ENCODE measurements at places on chromosomes 11 and 22.
A peak's percentile ranks its signal among the peaks of the same experiment; 100 is the strongest.

GRCh38 chr11:40506226-40506625, 953.2 kb downstream of the LRRC4C start:
- no peak overlapping the region for H3K27ac ChIP-seq
- H3K4me3 ChIP-seq = no peak overlapping the region
- no peaks in the 10 kb centered on the region for H3K4me1 ChIP-seq
- no peaks in the 10 kb centered on the region for H3K36me3 ChIP-seq
- no peaks in the 10 kb centered on the region for H3K27me3 ChIP-seq

GRCh38 chr22:43222262-43222661, 35.3 kb upstream of the TTLL12 start:
- H3K4me1 ChIP-seq = peaks cover 8% of the 10 kb centered on the region
- H3K27me3 ChIP-seq = no peaks in the 10 kb centered on the region

- no peaks in the 10 kb centered on the region for H3K36me3 ChIP-seq
- H3K27ac ChIP-seq = no peak overlapping the region
- H3K4me1 ChIP-seq = no peaks in the 10 kb centered on the region
- H3K27me3 ChIP-seq = no peaks in the 10 kb centered on the region
Observed at GRCh38 chr11:11164334-11164690, 188.7 kb downstream of the CSNK2A3 start.

DNA sequence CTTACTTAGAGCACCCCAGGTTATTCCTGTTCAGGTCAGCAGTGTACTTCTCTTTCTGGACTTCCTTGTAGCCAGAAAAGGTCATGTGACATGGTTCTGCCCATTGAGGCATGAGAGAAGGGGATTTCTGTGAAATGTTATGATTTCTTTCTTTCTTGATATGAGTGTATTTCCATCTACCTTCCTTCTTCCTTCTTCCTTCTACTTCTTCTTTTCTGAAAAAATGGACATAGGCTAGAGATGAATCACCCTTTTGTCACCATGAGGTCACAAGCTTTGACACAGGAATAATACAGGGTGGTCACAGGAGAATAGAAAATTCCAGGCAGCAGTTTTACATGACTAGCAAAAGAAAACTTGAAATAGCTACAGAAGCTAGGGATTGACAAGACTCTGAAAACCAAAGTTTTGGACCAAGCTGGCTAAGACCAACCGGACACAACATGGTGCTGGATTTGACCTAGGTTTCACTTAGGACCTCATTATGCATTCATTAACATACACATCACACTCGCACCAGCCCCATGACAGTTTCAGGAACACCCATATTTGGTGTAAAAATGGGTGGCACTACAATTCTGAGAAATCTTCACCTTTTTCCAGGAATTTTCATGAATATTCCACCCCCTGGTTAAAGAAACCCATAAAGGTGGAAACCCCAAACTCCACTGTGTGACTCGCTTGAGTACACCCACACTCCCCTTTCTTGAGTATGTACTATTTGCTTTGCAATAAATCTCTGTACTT, 21.2 kb upstream of the MAP6 start:
- H3K27me3 ChIP-seq = peaks cover 25% of the 10 kb centered on the region
- no peak for DNase-seq
- no peak overlapping the region for H3K27ac ChIP-seq
- no peaks in the 10 kb centered on the region for H3K4me1 ChIP-seq
- no peaks in the 10 kb centered on the region for H3K36me3 ChIP-seq

DNA sequence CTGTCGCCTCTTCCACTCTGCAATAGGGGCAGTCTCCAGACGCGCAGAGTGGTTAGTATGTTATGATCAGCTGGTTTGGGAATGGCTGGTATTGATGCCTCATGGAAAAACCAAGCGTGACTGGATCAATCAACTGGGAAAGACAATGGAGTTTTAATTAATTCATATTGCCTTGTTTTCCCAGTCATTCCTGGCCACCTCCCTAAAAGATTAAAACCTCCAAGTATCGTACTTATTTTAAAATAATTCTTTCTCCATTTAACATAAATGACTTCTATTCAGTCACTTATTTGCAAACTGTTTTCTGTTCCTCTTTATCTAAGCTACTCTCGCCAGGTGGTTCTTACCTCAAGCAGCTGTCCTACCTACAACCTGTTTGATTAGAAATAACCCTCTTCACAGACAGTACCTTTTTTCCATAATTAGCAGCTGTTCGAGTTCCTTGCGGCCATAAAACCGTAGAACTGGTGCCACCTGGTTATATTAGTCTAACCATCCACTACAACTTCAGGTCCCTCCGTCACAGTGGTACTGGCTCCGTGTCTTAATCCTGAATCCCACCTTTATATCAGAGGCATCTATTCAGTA, 898 bp downstream of the ZNF215 start:
- DNase-seq = no peak
- H3K4me1 ChIP-seq = peaks cover 8% of the 10 kb centered on the region
- peak overlapping the region; percentile 44 for H3K4me3 ChIP-seq
- H3K27ac ChIP-seq = no peak overlapping the region
- H3K27me3 ChIP-seq = no peaks in the 10 kb centered on the region

GRCh38 chr22:43234264-43234988, 47.5 kb upstream of the TTLL12 start:
- H3K27ac ChIP-seq = no peak overlapping the region
- H3K4me1 ChIP-seq = peaks cover 23% of the 10 kb centered on the region
- H3K36me3 ChIP-seq = no peaks in the 10 kb centered on the region
- no peaks in the 10 kb centered on the region for H3K27me3 ChIP-seq

GRCh38 chr11:120229451-120230424, 10.2 kb upstream of the POU2F3 start:
- peak; percentile 49 for DNase-seq
- no peaks in the 10 kb centered on the region for H3K4me1 ChIP-seq

- H3K36me3 ChIP-seq = no peaks in the 10 kb centered on the region
- no peak overlapping the region for H3K27ac ChIP-seq
- peaks cover 15% of the 10 kb centered on the region for H3K4me1 ChIP-seq
- DNase-seq = no peak
- peak overlapping the region; percentile 25 for H3K4me3 ChIP-seq
Observed at GRCh38 chr11:13008061-13008435, 1.1 kb upstream of the RASSF10 start.

GRCh38 chr22:32079130-32080089, 36.3 kb downstream of the SLC5A1 start:
- H3K4me1 ChIP-seq = no peaks in the 10 kb centered on the region
- no peak overlapping the region for H3K4me3 ChIP-seq
- H3K27me3 ChIP-seq = peaks cover 8% of the 10 kb centered on the region
- no peak overlapping the region for H3K27ac ChIP-seq

GRCh38 chr11:2301631-2302305, at the start of the genes C11orf21 and TSPAN32:
Gene C11orf21 (minus strand): TSS chr11:2301918. CDS start chr11:2301808, 110 bp downstream.
Gene TSPAN32 (plus strand): TSS chr11:2302013. CDS start chr11:2302150, 137 bp downstream.
- DNase-seq = peak; percentile 77
- H3K27me3 ChIP-seq = no peaks in the 10 kb centered on the region
- peaks cover 66% of the 10 kb centered on the region for H3K4me1 ChIP-seq
- no peaks in the 10 kb centered on the region for H3K36me3 ChIP-seq

- no peaks in the 10 kb centered on the region for H3K4me1 ChIP-seq
- no peak overlapping the region for H3K27ac ChIP-seq
- no peaks in the 10 kb centered on the region for H3K27me3 ChIP-seq
- no peaks in the 10 kb centered on the region for H3K36me3 ChIP-seq
- DNase-seq = no peak
Observed at GRCh38 chr11:61090982-61091372, 11.3 kb upstream of the CD5 start.

DNA sequence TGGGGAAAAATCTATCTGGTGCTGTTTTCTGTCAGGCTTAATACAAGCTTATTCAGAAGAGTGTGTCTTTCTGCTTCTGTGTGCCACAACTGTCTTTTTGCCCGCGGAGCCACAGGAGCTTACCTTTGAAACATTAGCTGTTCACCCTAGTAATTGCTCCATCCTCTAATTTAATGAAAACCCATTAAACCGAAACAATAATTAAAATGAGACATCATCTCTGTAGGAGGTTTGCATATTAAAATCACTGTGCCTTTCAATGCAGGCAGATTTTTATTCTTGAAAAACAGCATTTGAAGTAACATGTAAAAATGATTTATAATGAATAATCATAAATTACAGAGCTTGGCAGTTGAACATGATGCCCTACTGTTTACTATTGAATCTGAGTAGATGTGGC, 102.3 kb downstream of the NELL1 start:
- H3K36me3 ChIP-seq = no peaks in the 10 kb centered on the region
- H3K4me1 ChIP-seq = no peaks in the 10 kb centered on the region

DNA sequence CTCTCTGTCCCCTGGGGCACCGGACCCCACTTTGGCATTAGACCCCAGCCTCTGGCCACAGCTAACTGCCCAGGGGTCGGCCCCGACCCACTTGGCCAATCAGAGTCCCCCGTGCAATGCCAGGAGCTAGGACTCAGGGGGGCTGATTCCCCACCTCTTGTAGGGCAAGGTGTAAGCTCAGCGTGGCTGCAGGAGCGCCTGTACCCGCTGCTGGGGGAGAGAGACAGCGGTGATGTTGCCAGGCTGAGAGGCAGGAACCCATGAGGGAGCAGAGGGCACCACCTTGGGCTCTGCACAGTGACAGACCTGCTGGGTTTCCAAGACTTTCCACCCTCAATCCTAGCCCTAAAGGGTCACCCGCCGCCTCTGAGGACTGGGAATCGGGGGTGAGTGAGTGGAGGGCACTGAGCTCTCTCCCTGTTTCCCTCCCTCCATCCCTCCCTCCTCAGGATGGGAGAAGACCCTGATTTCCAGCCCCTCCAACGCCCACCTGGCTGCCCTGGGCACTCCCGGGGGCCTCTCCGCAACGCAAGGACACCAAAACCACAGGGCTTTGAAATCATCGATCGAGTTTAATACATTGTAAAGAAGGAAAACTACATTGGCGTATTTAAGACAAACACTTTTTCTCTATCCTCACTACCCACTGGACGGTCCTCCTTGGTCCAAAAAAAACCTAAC, 128.4 kb downstream of the ARHGAP8 start:
- no peaks in the 10 kb centered on the region for H3K36me3 ChIP-seq
- H3K27ac ChIP-seq = no peak overlapping the region
- DNase-seq = no peak
- no peak overlapping the region for H3K4me3 ChIP-seq

GRCh38 chr11:12287374-12288211, 89.8 kb upstream of the PARVA start:
- H3K36me3 ChIP-seq = no peaks in the 10 kb centered on the region
- no peak overlapping the region for H3K4me3 ChIP-seq
- no peak overlapping the region for H3K27ac ChIP-seq
- H3K27me3 ChIP-seq = no peaks in the 10 kb centered on the region
- peak; percentile 97 for DNase-seq
- no peaks in the 10 kb centered on the region for H3K4me1 ChIP-seq

DNA sequence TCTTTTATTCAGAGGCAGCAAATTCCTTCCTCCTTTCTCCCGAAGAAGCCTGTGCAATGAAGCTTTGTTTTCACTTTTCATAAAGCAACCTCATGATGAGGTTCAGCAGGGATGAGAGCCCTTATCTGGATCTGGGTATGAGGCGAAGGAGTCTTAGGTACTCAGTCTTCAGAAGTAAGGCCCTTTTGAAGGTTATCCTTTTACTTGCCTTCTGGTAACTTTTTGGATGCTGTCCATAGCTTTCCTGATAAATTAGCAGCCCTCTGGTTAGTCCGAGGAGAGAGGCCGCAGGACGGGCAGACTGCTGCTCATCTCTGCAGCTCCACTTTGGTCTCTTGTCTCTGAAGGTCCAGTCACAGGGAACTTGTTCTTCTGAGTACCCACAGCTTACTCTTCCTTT, 1.1 kb downstream of the TRIM22 start:
- no peaks in the 10 kb centered on the region for H3K27me3 ChIP-seq
- peak; percentile 46 for DNase-seq
- no peak overlapping the region for H3K4me3 ChIP-seq
- no peak overlapping the region for H3K27ac ChIP-seq
- H3K36me3 ChIP-seq = no peaks in the 10 kb centered on the region

GRCh38 chr22:23187871-23188700, 7.8 kb downstream of the BCR start:
- peaks cover 23% of the 10 kb centered on the region for H3K4me1 ChIP-seq
- no peak for DNase-seq
- no peaks in the 10 kb centered on the region for H3K36me3 ChIP-seq
- H3K4me3 ChIP-seq = no peak overlapping the region

DNA sequence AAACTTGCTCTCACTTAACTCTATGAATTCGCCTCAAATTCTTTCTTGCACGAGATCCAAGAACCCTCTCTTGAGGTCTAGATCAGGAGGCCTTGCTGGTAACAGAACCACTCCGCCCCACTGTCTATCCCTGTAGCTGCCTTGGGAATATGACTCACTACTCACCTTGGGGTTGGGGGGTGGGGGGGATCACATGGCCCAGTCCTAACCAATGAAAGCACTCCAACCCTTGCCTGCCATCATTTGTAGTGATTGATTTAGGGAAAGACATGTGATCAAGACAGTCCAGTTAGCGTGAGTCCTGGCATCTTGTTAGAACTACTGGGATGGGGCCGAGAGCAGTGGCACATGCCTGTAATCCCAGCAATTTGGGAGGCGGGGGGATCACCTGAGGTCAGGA, 4.8 kb upstream of the MRTFA start:
- H3K4me1 ChIP-seq = peaks cover 11% of the 10 kb centered on the region
- no peak overlapping the region for H3K4me3 ChIP-seq
- DNase-seq = no peak
- no peak overlapping the region for H3K27ac ChIP-seq
- H3K36me3 ChIP-seq = no peaks in the 10 kb centered on the region

GRCh38 chr11:131796089-131796488, 425.7 kb downstream of the NTM start:
- no peaks in the 10 kb centered on the region for H3K4me1 ChIP-seq
- no peak overlapping the region for H3K27ac ChIP-seq
- no peaks in the 10 kb centered on the region for H3K36me3 ChIP-seq
- H3K4me3 ChIP-seq = no peak overlapping the region
- DNase-seq = no peak
- peaks cover 14% of the 10 kb centered on the region for H3K27me3 ChIP-seq

DNA sequence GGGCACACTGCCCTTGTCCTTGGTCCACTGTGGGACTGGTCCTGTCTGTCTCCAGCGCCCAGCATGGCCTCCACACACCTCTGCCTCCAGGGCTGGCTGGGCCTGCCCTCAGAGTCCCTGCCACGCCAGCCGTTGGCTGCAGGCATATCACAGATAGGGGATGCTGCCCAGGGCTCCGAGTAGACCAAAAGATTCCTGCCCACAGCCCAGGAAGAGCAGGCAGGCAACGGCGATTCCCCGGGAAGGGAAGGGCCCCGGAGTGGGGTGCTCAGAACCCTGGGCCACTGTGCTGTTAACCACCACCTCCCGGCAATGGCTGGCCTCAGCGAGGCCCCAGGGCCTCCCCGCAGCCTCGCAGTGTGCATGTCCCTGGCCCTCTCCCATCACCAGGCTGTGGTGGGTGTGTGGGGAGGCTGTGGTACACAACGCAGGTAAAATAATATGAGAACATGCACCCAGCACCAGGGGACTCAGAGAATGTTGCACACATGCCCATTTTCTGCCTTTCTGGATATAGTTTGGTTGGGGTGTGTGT, 2.2 kb downstream of the IFITM5 start:
- H3K36me3 ChIP-seq = no peaks in the 10 kb centered on the region
- H3K27ac ChIP-seq = no peak overlapping the region
- no peaks in the 10 kb centered on the region for H3K4me1 ChIP-seq
- H3K4me3 ChIP-seq = no peak overlapping the region
- no peak for DNase-seq

GRCh38 chr11:65262381-65262680, 569 bp downstream of the POLA2 start:
- peak overlapping the region; percentile 61 for H3K4me3 ChIP-seq
- no peaks in the 10 kb centered on the region for H3K27me3 ChIP-seq
- peaks cover 4% of the 10 kb centered on the region for H3K4me1 ChIP-seq
- no peak for DNase-seq
- peak overlapping the region; percentile 78 for H3K27ac ChIP-seq

Data from cardiac muscle cell (in vitro differentiated cells and primary cell).